ENCODE measurements at places on chromosomes 2 and 18.

- no peak for DNase-seq
Observed at GRCh38 chr18:43868497-43868995, 591.3 kb upstream of the SYT4 start.

- no peak for DNase-seq
Observed at GRCh38 chr2:45915523-45915922, 264.0 kb downstream of the PRKCE start.

GRCh38 chr2:66362701-66363100 is 72.2 kb upstream of the MEIS1 start:
- DNase-seq: no peak

DNA sequence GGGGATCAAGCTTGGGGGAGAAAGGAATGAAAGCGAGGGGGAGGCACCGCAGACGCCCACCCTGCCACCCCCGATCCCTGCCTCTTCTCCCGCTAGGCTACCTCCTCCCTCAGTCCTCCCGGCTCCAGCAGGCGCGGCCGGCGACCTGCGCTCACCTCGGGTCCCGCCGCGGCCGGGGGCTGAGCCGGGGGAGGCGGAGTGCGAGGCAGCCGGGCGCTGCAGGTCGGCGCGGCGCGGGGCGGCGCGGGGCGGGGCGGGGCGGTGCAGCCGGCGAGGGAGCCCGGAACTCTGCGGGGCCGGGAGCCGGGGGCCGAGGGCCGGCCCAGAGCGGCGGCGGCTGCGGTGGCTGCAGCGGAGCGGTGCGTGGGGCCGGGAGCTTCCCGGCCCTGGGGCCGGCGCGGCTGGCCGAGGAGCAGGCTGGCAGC is 477 bp downstream of the ACVR1 start:
- no peak for DNase-seq

- no peak for DNase-seq
Observed at GRCh38 chr2:216406826-216407225, 5.5 kb upstream of the SMARCAL1 start.

DNA sequence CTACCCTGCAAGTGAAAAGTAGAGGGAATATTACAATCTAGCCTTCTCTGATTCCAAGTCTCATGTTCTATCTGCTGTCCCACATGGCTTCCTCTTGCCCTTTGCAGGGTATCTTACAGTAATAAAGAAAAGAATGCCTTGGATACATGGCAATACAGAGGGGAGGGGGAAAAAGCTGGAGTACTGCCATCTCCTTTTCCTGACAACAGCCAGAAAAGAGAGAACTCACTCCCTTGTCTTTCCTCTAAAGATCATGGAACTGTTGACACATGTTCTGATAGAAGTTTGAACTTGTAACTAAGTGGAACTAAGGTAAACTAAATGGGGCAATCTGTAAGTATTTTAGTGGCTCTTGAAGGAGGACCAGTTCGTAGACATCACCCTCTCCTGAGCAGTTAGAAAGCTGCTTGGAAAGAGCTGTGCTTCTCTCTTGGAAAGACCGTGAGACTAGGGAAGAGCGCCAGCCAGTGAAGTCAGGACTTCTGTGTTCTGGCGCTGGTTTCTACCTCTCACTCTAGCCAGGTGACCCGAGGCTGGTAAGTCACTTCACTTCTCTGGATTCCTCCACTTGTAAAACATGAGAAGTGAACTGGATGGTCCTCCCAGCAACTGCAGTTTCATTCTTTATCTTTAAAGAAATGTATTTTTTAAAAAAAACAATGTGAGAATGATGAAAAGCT is 242.3 kb upstream of the FOSL2 start:
- DNase-seq: no peak

GRCh38 chr2:56287974-56288373 is 104.2 kb downstream of the CCDC85A start:
- no peak for DNase-seq

GRCh38 chr2:182393270-182393760 is 33.5 kb downstream of the PDE1A start:
- DNase-seq: no peak

DNA sequence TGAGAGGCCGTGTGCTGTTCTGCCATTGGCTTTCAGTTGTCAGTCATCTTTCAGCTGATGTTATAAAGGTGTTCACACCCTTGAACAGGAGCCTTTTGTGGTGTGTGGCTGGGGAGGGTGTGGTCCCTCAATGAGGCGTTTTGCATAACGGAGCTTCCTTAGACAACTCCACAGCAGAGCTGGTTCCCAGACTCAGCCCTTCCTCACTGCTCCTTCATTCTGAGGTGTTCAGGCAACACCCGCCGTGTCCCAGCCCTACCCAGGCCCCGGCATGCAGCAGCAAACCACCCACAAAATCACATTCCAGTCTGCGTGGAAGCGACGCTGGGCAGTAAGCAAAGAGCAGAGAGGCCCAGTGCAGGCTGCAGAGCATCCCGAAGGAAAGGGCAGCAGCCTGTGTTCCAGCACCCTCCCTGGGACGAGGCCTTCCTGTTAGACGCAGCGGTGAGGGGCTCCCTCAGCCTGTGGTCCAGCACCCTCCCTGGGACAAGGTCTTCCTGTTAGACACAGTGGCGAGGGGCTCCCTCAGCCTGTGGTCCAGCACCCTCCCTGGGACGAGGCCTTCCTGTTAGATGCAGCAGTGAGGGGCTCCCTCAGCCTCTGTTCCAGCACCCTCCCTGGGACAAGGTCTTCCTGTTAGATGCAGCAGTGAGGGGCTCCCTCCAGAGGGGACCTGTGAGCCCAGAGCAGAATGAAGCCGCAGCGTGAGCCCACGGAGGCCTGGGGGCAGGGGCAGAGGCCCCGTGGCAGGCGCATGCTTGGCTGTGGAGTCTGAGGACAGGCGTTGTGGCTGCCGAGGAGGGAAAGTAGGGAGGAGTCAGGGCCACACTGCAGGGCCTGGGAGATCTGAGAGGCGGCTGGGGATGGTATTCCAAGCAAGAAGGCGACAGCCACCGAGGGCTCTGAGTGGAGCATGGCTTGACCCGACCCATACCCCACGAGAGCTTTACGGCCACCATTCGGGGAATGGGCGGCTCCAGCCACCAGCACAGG is 201.8 kb upstream of the HDAC4 start:
- DNase-seq: peak; percentile 53

GRCh38 chr2:171492664-171493063 is 29.6 kb upstream of the CYBRD1 start:
- DNase-seq: no peak

DNA sequence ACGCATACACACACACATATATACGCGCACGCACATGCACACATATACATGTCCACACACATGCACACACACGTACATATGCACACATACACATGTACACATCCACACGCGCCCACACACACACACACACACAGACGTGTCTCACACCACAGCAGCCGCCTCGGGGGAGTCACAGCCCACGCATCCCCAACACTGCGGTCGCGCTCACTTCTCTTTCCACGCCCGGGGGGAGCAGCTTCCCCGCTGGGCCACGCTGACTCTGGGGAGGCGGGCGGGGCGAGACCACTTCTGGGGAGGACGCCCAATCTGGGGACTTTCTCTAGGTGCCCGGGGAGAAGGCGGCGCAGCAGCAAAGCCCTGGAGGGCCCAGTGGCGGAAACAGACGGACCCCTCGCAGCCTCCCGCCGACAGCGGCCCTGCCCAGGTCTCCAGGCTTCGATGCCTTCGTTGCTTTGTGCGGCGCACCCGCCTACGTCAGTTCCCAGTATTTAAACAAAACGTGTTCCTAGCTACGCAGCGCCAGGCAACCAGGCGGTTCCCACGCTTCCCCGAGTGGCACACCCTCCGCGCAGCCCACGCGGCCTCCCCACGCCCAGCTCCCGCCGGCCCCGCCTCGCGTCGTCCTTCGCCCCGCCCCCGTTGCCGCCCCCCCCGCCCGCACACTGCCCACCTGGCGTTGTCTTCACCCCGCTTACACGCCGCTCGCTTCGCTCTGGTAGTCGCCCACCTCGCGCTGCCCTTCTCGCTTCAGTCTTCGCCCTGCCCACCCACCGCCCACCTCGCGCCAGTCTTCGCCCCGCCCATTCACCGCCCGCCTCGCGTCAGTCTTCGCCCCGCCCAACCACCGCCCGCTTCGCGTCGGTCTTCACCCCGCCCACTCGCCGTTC is 810 bp upstream of the RBFA start:
- DNase-seq: no peak

DNA sequence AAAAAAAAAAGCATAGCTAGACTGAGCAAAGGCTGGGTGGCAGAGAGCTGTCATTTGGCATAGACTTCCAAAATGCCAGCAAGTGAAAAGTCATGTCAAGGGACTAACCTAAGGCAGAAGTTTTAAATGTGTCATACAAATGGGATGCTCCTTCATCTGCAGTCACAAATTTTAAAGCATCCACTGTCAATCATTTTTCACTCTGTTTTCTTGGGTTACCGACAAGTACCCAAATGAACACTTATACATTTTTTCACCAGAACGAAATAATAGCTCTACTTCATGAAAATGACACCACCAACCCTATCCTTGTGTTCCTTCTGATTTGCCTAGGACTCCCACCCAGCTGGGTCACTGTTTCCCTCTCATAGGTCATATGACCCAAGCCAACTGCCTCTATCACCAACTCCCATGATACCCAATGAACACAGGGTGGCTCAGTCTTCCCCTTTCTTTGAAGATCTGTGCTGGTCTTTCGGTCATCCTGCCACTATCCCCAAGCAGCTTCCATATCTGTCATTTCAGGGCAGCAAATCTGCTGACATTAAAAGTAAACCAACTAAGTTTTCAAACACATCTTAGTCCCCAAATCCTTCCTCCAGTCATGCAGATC is 21.5 kb downstream of the KLF7 start:
- no peak for DNase-seq

GRCh38 chr18:76486574-76486973 is 8.5 kb downstream of the ZNF516 start:
- DNase-seq: no peak

DNA sequence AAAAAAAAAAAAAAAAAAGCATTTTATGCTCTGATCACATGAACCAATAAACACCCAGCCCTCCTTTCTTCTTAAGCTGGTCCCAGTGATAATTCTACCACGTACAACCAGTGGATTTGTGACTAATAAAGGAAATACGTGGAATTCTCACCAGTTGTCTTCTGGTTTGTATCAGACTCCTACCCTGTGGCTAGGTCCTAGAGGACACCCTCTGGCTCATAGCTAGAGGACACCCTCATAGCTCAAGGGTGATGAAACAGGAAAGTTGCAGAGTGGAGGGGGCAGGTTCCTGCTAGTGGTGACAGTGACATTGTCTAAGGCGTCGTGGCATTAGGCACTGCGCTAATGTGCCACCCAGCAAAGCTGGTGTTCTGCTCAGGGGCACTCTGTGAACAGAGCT is 167.8 kb downstream of the BCL11A start:
- no peak for DNase-seq

- no peak for DNase-seq
Observed at GRCh38 chr2:136226903-136227302, 109.0 kb upstream of the CXCR4 start.

DNA sequence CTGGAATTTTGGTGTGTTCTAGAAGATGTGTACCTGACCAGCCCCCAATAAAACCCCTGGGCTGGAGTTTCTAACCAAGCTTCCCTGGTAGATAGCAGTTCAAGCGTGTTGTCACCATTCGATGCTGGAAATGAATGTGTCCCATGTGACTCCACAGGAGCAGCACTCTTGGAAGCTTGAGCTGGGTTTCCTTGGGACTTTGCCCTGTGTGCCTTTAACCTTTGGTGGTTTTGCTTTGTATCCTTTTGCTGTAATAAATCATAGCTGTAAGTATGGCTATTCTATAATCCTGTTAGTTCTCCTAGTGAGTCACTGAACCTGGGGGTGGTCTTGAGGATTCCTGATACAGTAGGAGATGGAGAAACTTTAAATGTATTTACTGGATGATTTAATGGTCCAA is 65.2 kb downstream of the KLHL14 start:
- no peak for DNase-seq

DNA sequence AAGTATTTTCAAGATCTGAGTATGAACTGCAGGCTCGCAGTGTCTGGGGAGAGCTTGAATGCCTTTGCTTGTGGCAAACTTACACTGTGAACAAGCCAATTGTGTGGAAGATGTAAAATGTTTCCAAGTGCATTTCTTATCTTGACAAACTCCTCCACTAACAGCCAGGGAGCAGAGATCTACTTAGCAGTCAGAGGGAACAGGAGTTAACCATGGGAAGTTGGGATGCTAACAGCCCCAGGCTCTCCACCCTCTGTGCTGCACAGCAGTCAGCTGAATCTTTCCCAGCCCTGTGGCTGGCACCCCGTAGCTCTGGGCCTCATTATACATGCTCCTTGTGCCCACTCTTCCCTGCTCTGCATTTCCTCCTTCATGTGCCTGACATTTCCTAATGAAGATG is 450.2 kb downstream of the TSN start:
- DNase-seq: no peak

DNA sequence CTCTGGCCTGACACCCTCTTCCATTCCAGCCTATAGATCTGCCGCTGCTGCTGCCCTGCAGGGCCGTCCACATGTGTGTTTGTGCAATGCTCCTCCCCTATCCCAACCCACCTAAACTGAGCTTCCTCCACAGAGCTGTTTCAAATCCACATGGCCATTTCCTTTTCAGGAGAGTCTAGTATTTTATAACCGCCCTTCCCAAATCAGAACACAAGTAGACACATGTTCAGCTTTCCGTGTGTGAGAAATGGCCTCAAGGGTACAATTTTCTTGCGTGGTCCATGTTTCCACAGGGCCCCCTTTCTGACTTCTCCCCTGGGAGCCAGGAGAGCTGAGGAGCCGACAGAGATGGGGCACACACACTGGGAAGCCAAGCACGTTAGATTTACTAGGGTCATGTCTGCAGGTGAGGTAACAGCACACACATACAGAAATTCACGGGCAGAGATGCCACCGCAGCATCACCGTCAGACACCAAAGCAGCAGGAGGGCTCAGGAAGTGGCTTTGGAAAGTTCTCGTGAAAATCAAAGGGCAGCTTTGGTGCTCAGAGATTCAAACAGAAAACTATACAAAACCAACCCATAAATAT is 102.9 kb upstream of the TGFA start:
- DNase-seq: peak; percentile 23

GRCh38 chr2:25252291-25253152 is 84.1 kb upstream of the POMC start:
- peak; percentile 58 for DNase-seq

- no peak for DNase-seq
Observed at GRCh38 chr2:220455351-220455990, 828.0 kb downstream of the SLC4A3 start.

- DNase-seq: no peak
Observed at GRCh38 chr18:41982942-41983660, 28.1 kb downstream of the PIK3C3 start.

- no peak for DNase-seq
Observed at GRCh38 chr2:234091432-234091879, 41.0 kb downstream of the SPP2 start.

- no peak for DNase-seq
Observed at GRCh38 chr2:169324581-169325260, 37.6 kb downstream of the LRP2 start.

- no peak for DNase-seq
Observed at GRCh38 chr2:126699716-126700581, 44.0 kb downstream of the GYPC start.

DNA sequence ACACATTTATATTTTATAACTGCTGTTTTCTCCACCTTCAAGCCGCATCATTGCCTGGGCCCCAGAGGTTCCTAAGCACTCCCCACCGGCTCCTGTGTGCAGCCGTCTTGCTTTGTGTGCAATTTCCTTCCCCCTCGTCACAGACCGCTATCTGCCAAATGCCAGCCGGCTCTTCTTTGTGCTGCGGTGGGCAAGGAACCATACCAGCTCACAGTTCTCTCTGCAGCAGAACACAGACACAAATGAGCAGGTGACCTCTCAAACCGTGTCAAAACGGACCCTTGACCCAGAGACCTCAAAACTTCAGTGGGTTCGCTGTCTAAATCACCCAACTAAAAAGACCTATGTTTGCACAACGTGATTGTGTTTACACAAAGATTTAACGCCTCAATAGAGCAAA is 58.2 kb downstream of the KLF7 start:
- DNase-seq: no peak

Measured in CD4-positive, alpha-beta T cell treated with Interleukin-21 for 1 hour (primary cell).